Activated CD8-positive, alpha-beta memory T cell treated with anti-CD3 and anti-CD28 coated beads for 1 hour (primary cell): ENCODE measurements at places on chromosomes 4 and X.

DNA sequence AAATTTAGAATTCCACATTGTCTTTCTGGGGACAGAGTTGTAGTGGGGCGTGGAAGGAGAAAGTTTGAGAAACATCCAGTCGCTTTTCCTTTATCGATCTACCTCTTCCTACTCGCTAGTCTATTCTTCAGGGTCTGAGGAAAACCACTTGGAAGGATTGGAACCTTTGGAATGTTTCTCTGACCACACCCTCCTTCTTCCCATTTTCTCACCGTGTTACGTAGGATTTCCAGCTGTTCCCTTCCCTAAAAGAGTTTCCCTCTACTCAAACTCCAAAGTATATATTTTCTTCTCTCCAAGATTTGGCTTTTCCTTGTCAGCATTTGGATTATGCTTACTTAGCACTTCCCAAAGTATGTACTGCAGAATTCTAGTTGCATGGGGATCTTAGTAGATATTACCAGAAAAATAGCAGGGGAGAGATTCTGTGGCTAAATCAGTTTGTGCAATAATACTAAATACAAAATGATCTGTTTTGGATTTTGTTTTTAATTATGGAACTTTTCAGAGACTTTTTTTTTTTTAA lies 4.9 kb downstream of the ENPEP start:
- DNase-seq = no peak

DNA sequence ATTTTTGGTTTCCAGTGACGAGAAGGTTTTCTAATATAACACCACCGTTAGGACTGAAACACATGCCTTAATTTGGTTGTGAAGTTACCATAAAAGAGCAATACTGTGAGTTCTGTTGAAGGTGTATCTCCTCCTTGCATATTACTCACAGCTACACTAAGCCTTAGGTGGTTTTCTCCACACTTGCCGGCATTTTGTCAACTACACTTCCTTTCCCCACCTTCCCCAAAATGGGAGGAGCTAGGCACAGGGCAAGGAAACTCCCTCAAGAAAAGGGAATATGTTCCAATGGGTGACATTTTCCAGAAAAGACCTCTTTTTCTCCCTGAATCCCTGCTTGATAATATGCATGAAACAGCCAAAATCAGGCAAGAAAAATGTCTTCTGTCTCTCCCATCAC lies 44.8 kb downstream of the RELL1 start:
- no peak for DNase-seq

GRCh38 chr4:56149591-56149990 lies 200.8 kb downstream of the CEP135 start:
- DNase-seq = no peak

- no peak for DNase-seq
These were observed 811.6 kb downstream of the GLUD2 start for GRCh38 chrX:121858867-121859647.

DNA sequence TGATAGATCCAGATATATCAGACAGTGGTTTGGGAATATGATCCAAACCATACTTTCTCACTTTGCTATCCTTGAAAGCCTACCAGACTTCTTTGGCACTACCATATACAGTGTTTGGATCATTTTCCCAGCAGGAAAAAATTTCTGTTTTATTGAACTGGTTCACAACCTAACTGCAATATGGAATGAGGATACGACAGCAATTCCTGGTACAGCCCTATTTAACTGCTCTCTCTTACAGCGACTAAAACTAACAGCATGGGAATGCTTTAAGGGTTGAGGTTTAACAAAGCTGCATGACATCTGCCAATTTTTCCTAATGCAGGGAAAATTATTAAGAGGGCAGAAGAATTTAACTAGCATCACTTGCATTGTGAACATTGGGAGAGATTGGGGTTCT lies 47.3 kb downstream of the RS1 start:
- no peak for DNase-seq

- DNase-seq = no peak
These were observed 609.5 kb upstream of the PRKX start for GRCh38 chrX:4322916-4323315.

DNA sequence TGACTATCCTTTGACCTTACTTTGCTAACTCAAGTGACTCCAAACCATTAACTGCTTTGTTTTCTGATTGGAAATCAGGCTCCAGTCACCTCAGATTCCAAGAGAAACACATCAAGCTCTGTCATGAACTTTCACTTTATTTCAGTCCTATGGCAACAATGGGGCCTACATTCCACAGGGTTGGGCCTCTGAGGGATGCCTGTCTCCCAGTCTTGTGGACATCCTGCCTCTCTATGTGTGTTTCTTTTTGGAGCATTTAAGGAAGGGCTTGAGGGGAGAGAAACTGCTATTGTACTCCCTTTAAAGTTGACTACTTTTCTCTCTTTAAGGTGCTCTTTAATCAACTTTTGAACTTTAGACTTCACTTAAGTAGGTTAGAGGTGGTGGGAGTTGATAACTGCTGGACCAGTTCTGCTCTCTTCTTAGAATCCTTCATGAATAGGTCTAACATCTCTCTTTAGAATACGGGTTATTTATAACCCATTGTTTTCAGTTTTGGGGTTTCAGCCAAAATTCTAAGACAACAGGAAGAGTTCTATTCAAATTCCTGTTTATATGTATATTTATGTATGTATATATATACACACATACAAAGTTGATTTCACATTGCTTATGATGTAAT lies 274.3 kb upstream of the NR3C2 start:
- no peak for DNase-seq

DNA sequence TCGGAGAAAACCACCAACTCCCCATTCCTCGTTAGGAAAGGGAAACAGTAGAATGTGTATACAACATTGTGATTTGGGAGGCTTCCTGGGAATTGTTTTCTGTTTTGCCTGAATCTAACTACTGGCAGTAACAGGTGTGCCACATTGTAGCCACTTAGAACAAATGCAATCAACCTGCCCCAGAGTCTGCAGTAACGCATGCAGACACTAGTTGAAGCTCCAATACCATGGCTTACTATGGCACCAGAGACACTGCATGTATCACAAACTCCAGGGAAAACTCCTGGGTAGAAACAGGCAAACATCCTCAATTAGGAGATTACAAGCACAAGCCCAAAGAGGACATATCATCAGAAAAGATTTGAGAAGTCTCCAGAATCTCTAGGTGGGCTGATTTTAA lies 154.2 kb upstream of the NEIL3 start:
- no peak for DNase-seq

- DNase-seq = no peak
These were observed 11.2 kb upstream of the CCNG2 start for GRCh38 chr4:77145842-77146185.

GRCh38 chrX:1162119-1162916 lies 50.1 kb downstream of the CRLF2 start:
- DNase-seq = no peak

DNA sequence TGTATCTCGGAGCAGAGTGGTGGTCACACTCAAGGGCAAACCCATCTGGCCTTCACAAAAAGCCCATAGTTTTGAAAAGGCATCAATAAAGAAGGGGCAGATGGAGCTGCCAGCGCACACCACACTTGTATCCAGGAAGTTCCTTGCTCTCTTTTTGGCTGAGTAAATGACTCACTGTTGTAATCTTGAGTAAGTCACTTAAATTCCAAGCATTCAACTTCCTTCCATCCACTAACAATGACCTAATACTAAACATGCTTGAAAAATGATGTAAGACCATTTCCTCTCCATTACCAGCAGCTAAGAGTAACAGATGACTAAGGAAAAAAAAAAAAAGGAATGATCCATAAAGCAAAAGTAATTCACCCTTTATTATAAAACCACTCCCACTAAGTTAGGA lies 32.4 kb upstream of the MYOZ2 start:
- no peak for DNase-seq

DNA sequence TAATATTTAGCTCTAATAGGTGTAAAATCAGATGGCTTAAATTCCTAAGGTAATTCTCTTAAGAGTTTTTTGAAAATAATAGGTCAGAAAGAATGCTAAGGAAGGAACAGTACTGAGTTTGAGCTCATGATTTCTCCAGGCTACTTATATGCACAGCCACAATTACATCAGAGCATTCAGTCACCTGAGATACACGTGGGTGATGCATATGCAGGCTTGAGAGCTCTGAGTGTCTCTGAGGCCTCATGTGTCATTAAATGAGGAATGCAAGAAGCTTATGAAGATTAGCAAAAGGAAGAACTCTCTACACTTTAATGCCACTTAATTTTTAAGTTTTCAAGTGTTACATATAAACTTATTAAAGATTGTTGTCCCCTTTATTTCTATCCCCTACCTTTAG lies 124.0 kb upstream of the STIM2 start:
- DNase-seq = no peak
